Stimulated activated CD4-positive, alpha-beta T cell treated with anti-CD3 and anti-CD28 coated beads, TNF-alpha, amount 100 ng/mL, for 24 hours (primary cell): ENCODE measurements at places on chromosomes 6 and 20.

DNA sequence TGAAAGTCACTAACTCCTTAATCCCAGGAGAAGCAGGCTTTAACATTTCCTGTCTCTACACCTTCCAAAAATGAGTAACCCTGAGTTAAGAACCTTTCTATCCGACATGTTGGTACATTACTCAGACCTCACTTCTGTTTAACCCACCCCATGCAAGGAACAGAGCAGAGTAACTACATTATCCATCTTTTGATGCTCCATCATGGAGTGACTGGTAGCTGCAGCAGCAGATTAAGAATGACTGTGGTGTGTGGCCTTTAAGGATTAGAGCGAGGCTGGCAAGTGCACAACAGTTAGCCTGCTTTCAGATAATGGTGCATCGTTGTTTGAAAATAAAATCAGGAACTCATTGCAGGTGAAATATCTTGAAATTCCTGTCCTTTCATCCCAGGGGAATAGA, 2.0 kb downstream of the TRAF3IP2 start:
- DNase-seq = no peak

DNA sequence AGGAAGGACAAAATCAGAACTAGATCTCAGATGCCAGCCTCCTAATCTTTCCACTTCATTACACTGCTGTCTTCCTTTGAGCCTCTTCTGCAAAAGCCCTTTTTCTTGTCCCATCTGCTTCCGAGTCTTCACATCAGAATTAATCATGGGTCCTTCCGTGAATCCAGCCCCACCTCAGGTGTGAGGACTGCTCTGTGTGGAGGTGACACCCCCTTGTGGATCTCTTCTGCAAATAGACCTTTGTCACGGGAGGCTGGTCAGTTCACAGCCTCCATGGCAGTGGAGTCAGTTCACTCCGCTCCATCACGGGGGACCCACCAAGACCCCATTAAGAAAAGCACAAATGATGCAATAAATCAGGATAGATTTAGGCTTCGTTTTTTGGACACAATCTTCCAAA, 171.1 kb downstream of the ADAT2 start:
- DNase-seq = no peak

GRCh38 chr6:107786179-107786578, 37.9 kb downstream of the SCML4 start:
- DNase-seq = no peak

DNA sequence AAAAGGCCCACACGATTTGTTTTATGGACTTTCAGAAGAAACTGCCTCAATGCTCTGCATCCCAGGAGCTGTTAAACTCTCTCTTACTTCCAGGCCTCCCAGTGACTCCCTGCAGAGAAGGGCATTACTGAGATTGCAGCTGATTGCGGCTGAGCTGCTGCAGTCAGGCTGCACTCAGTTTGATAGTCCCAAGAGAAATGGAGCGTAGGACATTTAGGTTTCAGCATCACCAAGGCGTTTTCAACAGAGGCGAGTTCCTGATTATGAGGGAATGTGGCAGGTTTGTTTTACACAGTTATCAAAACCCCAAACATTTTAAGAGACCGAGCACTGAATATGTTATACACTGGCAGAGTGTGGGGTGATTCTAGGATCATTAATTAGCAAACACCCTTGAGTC, 145.6 kb downstream of the TBX18 start:
- no peak for DNase-seq

DNA sequence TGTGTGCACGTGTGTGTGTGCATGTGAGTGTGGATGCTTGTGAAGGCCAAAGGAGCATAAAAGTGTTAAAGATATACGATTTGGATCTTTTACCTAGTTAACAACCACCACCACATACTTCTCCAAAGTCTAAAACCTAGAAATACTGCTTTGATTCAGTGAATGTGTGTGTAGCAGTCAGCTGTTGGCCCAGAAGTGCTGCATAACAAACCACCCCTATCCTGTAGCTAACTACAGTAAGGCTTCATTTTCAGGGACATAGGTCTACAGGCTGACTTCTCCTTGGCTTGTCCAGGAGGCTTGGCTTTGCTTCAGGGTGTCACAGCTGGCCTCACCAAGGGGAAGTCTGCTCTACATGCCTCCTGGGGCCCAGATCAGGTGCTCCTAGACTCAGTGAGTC, 2.4 kb upstream of the CST8 start:
- no peak for DNase-seq

DNA sequence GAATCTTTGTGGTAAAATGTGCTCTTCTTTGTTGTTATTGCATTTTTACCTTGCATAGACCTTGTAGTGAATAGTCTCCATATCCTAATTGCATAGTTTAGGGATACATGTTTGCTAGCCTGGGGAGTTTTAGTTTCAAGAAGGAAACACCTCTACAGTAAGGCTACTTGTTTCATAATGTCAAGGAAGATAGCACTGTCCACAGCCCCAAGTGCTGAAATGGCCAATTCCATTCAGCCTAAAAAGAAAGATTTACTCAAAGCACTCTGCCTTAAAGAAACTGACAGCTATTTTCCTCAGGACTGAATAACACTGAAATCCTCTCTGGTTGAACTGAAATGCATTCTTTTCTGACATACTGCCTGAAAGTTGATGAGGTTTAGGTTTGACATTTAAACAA, 2.6 kb downstream of the HCRTR2 start:
- DNase-seq = no peak

GRCh38 chr20:31760519-31761240, 21.6 kb downstream of the TPX2 start:
- no peak for DNase-seq

DNA sequence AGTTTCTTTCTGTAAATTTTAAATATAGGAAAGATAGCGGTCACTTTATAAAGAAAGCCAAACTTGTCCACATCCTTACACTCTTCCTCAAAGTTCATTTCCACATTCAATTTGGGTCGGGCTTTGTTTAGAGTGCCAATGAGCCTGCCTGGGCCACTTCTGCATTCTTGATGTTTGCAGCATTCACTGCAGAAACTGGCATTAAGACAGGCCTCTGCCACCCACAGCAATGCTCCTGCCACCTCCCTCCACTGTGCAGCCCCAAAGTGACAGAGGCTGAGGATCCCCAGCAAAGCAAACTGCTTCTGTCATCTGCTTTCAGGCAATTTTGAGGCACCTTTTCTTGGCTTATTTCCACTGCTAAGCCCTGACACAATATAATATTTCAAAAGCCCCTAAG, 61.2 kb downstream of the TNFAIP3 start:
- DNase-seq = peak; percentile 32

DNA sequence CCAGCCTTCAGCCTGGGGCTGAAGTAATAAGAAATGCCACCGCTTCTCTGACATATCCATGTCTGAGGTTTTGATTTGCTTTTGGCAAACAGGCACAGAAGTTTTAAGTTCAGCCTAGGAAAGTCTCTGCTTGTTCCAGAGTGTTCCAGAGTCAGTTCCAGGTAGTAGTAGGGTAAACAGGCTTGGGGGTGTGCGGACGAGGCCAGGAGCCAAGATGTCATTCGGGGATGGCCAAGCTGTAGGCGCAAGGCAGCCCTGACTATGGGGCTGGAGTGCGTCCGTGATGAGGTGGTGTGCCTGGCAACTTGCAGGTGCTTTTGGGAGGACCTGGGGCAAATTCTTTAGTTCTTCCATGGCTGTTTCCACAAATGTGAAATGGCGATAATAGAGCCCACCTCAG, 60.3 kb downstream of the IRF4 start:
- DNase-seq = no peak

- DNase-seq = peak; percentile 38
Measured at GRCh38 chr20:51800060-51800871, 2.1 kb downstream of the SALL4 start.

- DNase-seq = no peak
Measured at GRCh38 chr20:35326021-35326739, 34.0 kb upstream of the FAM83C start.

DNA sequence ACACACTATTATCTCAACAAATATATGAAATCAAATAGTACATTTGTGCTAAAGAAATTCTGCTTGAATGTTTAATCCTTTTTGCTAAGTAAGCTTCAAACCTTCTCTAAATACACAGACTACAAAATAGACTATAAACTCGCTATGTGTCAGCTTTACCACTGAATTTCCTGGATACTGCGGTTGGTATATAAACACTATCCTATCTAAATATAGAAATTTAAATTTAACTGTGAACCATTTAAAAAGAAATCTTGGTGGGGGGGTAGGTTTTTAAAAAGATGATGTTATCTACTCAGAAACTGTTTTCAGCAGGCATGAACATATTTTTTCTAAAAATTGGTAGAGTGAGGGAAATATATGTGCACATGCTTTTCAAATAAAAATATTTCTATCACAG, 306.5 kb upstream of the RUNX2 start:
- DNase-seq = no peak

DNA sequence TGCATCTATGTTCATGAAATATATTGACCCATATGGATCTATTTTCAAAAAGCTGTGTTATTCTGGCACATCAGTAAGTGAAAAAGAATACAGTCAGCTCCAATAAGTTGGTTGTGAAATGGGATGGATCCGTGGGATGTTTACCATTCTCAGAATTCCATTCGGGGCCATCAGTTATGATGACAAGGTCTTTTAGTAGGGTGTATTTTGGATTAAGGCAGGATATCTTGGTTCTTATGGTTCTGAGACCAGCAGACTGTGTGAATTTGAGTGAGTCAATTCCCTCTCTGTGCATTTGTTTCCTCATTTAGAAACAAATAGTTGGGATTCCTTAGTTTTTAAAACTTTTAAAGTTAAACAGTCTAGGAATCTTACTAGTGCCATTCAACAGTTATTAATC, 287.4 kb downstream of the CD109 start:
- no peak for DNase-seq

DNA sequence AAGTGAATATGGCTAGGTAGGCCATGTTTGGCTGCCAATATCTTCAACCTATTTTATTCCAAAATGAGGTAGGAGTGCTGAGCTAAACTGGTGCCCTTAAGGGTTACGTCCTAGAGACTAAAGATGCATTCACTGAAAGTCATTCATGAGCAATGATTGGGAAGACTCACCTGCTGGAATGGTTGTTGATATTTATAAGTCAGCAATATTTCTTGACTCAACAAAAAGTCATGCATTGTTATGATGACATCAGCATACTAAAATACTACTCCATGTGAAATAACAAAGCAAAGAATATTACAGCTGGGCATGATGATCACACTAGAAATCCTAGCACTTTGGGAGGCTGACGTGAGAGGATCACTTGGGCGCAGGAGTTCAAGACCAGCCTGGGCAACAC, 17.6 kb upstream of the NUP153 start:
- no peak for DNase-seq

- DNase-seq = no peak
Measured at GRCh38 chr20:53941680-53942471, 128.5 kb downstream of the BCAS1 start.

DNA sequence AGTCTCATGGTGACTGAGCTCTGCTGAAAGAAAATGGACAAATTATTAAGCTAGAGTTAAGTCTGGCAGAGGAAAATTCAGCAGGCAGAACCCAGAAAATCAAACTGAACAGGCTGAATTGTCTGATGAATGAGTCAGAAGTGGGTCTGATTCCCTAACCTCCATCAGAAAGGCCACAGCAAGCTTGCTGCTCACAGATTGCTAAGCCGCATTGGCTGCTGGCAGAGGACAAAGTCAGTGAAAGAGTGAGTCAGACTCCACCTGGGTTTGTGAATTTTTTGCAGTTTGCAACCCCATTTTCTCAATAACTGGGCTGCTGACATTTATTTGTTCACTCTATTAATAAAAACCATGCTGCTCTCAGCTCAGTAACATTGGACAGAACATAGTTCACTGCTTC, 191.3 kb downstream of the EPM2A start:
- DNase-seq = no peak

DNA sequence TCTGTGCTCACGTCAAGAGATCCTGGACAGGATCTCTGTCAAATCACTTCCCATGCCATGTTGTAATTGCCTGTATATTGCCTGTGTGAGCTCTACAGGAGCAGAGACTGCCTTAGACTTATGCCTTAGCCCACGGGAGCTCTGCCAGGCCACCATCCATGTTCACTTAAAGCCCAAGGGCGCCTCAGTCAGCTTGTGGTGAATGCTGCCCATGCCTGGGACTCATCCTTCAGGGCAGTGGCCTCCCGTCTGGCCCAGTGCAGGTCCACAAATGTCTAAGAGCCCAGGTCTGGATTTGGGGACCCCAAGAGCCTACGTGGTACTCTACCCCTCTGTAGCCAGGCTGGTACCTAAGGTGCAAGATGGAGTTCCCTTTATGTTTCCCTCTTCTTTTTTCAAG, 22.4 kb upstream of the BPIFA2 start:
- no peak for DNase-seq

DNA sequence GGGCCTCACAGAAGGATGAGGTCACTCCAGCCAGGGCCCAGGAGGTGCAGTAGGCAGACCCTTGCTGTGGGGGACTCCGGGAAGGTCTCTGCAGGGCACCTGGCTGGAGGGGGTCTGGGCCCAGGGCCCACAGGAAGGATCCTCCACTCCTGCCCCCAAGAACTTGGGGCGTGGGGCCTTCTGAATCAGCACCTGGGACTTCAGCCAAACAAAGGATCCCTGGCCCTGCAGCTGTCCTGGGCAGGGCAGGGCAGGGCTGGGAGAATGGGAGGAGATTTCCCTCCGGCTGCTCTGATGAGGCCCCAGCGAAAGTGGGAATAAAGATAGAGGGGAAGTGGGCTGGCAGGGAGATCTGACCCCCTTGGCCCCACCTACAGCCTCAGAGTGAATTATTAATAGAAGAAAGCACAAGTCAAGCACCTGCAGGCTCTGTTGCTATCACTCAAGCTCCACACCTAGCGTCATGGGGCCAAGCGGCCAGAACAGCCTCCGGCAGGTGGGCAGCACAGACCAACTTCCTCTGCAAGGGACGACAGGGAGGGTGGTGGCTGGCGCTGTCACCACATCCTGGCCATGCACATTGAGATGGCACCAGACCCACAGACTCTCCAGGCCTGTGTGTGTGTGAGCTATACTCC, 61.6 kb upstream of the MRPS10 start:
- DNase-seq = no peak

DNA sequence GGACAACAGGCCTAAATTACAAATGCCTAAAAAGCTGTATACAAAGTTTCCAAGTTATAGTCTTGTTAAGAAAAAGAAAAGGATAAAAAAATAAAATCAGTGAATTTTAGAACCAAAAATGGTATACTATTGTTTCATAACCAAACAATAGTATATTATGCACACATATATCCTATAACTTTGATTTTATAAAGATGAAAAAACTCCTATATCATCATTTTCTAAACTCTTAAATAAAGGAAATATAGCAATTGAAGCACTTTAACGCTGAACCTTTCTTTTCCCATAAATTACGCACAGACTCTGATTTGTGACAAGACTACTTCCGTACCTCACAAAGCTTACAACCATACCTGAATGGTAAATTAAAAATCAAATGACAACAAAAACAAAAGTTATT, 35.9 kb upstream of the MCM9 start:
- no peak for DNase-seq

DNA sequence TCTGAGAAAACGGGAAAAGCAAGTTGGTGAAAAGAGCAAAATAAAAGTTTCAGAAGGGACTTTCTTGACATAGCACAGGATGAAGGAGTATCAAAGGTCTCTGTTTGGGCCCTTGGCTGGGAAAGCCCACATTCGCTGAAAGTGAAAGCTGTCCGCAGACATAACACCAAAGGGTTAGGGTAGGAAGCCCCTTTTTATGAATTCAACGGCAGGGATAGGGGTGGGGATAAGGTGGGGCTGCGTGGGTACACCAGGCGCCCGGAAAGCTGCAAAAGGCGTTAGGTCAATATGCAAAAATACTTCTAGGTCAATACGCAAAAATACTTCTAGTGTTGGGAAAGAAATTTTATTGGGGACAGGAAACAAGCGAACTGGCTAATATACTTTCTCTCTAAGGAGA, 135.1 kb downstream of the OR2B2 start:
- no peak for DNase-seq
